KBM-7 (cell line): ENCODE measurements at places on chromosomes 12 and 14.

- no peak for DNase-seq
Measured at GRCh38 chr12:127745469-127746212, 521.3 kb upstream of the TMEM132C start.

DNA sequence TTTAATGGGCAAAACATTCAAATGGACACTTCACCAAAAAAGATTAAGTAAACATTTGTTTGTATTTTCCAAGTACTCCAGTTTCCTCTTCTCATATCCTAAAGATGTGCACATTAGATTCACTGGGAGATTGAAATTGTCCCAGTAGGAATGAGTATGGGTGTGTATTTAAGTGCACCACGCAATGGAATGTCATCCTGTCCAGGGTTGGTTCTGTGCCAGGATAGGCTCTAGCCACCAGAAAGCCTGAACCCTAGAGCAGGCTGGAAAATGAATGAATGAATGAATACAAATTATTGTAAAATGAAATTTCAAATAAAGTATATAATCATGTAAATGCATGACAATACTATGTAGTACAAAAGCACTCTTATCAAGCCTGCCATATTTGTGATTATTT, 14.0 kb downstream of the CEP83 start:
- DNase-seq, result no peak

GRCh38 chr14:29895591-29896083, 32.0 kb downstream of the PRKD1 start:
- no peak for DNase-seq

GRCh38 chr12:17326649-17327048, 720.7 kb upstream of the LMO3 start:
- no peak for DNase-seq

DNA sequence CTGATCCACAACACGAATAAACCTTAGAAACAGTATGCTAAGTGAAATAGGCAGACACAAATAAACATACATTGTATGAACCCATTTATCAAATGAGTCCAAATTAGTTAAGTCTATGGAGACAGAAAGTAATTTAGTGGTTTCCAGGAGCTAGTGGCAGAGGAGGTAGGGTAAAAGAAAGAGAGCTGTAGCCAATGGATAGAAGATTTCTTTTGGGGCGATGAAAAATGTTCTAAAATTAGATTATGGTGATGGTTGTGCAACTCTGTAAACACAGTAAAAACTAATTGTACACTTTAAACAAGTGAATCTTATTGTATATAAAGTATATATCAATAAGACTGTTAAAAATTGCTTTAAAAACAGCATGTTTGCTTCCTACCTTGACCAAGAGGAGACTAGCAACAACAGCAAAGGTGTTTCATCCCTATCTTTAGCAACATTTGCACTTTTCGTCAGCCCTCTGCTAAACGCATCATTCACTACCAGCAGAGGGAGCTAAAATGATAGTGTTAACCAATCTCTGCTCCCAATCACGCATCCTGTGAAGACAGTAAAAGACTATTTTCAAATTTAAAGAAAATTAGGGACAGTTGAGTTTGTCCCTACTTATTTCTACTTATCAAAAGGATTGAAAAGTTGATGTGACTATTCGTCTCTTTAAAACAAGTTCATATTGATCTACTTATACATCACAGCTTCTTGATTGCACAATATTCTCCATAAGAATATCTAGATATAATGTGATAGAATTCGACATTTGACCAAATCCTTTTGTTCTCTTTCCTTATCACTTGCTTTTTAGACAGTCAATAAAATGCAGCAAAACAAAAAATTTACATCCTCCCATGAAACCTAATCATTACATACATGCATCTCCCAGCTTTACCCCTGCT, 24.0 kb upstream of the LGR5 start:
- DNase-seq, result peak; percentile 74

DNA sequence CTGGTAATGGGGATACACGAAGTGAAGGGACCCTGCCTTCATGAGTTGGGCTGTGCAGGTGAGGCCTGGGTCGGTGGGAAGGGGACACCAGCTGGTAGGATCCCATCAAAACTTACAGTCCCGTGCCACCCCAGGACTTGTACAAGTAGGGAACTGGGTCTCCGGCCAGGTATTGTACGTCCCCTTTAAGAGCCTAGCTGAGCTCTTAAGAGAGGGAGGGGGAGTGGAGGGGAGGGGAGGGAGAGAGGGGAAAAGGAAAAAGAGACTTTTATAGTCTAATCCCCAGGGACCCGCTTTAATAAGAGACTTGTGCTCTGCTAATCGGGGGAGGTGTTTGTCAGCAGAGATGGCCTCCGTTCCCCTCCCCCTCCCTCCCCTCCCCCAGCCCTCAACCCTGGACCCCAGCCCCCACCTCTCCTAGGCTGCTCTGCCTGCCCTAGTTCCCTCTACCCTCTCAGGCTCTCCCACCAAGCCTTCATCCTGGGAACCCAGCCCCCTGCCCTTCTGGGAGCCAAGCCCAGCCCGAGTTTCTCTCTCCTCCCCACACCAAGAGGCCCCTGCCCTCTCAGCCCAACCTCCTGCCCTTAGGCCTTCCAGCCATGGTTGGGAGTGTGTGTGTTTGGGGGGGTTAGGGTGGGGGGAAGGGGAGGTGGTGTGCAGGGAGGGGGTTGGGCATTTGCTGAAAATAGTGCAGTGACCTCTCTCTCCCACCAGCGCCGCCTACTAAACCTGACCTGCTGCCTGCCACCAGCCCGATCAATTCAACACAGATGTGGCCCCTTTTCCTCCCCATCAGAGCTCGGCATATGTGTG, 2.6 kb downstream of the GDF11 start:
- peak; percentile 36 for DNase-seq

DNA sequence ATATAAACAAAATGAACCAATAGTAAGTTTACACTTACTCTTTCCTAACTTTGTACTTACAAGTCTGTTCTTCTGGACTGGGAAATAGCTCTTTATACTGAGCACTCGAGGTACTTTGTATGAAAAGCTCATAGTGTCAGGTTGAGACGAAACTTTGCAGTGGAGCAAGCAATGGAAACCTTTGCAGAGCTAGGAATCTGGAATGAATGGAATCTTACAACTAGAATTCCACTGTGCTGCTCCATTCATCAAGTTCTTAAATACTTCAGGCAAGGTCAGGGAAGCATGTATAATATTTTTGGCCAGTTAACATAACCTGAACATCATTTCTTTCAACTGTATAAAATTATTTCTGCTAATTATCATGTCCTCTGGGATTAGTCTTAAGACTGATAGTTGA, 1327.5 kb upstream of the FLRT2 start:
- DNase-seq, result no peak

GRCh38 chr14:75979071-75979571, 2.7 kb downstream of the TGFB3 start:
- peak; percentile 54 for DNase-seq

- no peak for DNase-seq
Measured at GRCh38 chr12:95767703-95768102, 22.9 kb downstream of the NTN4 start.

- DNase-seq, result no peak
Measured at GRCh38 chr14:58466459-58466858, 38.9 kb downstream of the KIAA0586 start.

GRCh38 chr12:5688226-5688625, 256.3 kb downstream of the NTF3 start:
- DNase-seq, result no peak

DNA sequence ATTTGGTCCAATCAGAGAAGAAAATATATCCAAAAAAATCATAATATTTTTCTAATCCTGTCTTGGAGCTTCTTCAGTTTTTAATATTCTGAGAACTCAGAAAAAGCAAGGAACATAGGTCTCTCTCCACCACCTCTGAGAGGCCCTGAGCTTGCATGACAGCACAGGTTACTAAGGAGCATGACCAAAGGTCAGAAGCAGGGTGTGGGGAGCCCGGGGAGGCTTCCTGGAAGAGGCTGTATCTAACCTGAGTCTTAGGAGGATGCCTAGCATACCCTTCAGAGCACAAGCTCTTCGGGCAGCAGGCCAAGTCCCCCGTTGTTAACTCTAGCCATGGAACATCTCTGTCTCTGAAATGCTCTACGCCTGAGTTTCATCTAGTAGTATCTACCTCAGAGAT, 15.7 kb upstream of the STON2 start:
- DNase-seq, result no peak

GRCh38 chr14:22737052-22737451, 29.4 kb upstream of the OXA1L start:
- no peak for DNase-seq

- no peak for DNase-seq
Measured at GRCh38 chr14:64726585-64726890, 22.3 kb downstream of the PLEKHG3 start.

- no peak for DNase-seq
Measured at GRCh38 chr14:64422756-64423155, 34.6 kb downstream of the MTHFD1 start.

DNA sequence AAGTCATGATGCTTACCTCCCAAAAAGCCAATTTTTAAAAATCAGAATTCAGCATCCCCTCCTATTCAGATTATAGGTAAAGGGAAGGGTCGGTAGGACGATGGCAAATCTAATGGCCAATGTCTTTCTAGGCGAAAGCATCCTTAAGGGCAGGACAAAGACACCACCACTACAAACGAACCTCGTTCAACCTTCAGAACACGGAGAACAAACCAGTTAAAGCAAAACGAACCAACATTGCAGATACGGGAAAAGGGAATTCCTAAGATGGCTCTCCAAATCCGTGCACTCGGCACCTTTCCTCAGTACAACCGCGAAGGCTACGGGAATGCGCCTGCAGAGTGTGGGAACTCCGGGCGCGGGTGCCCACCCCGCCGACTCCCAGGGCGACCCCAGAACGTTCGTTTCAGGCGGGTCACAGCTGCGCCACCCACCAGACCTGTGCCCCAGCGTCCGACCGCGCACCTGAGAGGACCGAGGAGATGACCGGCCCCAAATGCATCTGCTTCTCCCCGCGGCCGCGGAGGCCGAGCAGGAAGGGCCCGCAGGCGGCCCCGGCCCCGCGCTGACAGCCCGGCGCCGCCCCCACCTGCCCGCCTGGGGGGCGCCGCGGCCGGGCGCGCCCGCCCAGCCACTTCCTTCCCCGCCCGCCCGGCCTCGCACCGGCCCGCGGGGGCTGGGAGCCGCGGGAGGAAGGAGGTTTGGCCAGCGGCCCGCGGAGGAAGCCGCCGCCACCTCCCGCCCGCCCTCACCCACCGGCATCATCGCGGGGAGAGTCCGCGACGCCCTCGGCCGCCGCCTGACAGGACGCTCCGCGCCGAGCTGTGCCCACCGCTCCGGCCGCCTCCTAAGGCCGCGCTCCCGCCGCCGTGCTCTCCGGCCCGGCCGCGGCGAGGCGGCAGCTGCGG, 578 bp downstream of the PPP1R13B start:
- peak; percentile 17 for DNase-seq

GRCh38 chr12:113194971-113195391, 9.5 kb downstream of the RITA1 start:
- DNase-seq, result no peak

DNA sequence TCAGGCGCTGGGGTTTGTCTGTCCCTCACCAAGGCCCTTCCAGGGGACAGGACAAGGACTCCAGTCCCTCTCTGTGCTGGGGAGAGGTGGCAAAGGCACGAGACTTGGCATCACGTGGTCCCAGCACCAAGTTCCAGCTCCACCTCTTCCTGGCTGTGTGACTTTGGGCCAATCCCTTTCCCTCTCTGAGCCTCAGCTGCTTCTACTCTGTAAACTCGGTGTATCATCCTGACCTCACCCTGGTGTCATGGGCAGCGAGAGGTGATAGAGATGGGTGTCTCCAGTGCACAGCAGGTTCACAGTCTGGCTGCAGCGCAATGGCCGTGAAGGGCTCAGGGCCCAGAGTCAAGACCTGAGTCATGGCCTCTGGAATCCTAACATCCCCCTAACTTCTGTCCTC, 54.0 kb downstream of the MVK start:
- no peak for DNase-seq

DNA sequence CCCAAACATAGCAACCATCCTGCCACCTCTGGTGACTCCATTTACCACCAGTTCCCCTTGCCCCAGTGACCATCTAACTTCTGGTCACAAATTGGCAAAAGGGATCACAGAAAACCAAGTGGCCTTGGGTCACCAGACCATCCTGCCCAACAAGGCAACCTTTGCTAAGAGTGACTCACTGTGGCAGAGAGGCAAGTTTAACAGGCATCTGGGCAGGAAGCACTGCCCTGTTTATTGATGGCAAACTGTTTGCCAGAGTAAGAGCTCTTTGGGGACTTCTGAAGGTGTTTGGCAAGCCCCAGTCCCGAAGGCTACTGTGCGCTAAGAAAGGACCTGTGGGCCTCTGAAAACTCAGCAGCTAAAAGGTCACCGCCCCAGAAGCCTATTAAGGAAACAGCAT, 28.2 kb upstream of the TMEM233 start:
- DNase-seq, result no peak

- DNase-seq, result no peak
Measured at GRCh38 chr14:101201535-101202151, 298.1 kb upstream of the RTL1 start.

- no peak for DNase-seq
Measured at GRCh38 chr14:37197421-37198272, at the start of gene MIPOL1. Gene MIPOL1, plus strand, starts transcription at chr14:37197937. Its CDS starts 49,952 bp downstream, at chr14:37247889.

- DNase-seq, result no peak
Measured at GRCh38 chr12:64258576-64258975, 36.5 kb upstream of the KICS2 start.

- DNase-seq, result no peak
Measured at GRCh38 chr12:89309440-89309802, 42.9 kb downstream of the DUSP6 start.

DNA sequence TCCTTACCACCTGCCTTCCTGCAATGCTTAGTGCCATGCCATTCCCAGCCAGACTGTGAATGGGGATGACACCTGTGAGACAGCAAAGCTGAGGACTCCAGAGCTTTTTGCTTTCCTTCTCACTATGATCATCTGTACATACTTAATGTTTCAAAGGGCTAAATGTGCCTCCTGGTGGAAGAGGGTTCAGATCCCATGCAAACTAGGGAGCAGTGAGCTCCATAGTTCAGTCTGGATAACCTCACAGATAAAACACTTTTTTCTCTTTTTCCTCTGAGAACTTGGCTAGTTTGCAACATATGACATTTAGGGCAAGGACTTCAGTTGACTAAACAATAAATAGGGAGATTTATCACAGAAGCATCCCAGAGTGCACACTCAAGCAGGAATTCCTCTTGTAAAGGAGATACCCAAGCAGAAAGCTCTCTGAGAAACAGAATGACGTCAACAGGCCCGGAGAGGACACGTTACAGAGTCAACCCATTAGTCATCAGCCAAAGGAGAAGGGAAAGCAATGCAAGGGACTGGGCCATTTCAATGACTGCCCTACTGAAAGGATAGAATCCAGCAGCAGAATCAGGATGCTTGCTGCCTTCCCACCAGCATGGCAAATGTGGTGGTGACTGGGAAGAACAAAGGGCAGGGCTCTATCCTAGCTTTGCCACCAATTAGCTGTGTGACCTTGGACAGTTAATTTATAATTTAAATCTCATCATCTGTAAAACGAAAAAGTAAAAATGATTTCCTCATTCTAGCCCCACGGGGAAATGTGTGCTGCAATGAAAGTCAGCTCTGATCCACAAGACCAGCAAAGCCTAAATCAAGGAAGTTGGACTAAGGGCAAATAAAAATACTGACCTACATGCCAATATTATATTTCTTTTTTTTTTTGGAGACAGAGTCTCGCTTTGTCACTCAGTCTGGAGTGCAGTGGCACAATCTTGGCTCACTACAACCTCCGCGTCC, 80.8 kb upstream of the ACTN1 start:
- no peak for DNase-seq

- DNase-seq, result no peak
Measured at GRCh38 chr12:42987216-42987650, 397.7 kb upstream of the PRICKLE1 start.

- peak; percentile 72 for DNase-seq
Measured at GRCh38 chr12:46386877-46387629, 14.5 kb upstream of the SLC38A2 start.

- no peak for DNase-seq
Measured at GRCh38 chr14:76884853-76885276, 58.7 kb downstream of the LRRC74A start.

GRCh38 chr14:36659010-36659821, 2.4 kb upstream of the PAX9 start:
- DNase-seq, result no peak
